ENCODE measurements at places on chromosomes 16 and 17. TPM values are rescaled to one million over a fixed set of nuclear protein-coding genes. Genes with fewer than 3 reads are reported as not detected.

GRCh38 chr17:67359960-67360791, 6.2 kb downstream of the PSMD12 start:
- peak; percentile 31 for DNase-seq

DNA sequence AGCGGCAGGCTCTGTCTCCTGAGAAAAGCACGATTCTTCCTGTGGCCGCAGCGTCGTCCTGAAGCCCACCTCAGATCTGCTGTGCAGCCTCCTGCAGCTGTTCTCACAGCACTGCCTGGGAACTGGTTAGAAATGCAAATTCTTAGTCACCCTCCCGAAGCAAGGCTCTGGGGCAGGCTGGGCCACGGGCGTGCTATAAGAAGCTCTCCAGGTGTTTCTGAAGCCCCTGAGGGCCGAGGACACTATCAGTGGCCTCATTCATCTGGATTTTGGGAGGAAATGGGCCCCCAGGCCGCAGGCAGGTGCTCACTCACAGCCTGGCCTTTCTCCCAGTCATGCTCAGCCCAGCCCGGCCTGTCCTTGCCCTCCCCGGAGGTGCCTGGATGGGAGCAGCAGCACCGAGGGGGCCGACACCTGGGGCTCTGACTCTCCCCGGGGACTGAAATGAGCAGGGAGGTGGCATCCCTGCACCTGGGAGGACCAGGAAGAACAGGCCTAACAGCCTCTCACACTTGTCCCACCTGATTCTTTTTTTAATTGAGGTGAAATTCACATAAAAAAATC, 10.4 kb upstream of the NLRC3 start:
- DNase-seq, result no peak

GRCh38 chr16:7689234-7689633, 356.6 kb downstream of the RBFOX1 start:
- DNase-seq, result no peak

DNA sequence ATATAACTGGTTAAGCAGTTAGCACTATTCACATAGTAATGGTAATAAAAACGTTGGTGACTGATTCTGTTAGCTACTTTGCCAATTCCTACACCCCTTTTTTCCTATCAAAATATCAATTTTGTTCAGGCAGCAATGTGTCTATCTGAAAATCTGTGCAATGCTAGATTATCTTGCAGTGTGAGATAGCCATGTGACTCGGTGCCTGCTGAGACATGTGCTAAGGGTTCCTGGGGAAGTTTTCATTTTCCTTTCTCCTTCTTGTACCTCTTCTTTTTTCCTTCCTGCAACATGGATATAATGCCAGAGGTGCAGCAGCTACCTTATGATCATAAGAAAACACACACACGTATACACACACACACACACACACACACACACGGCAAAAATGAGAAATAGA, 100.5 kb upstream of the SHISA6 start:
- DNase-seq, result no peak

DNA sequence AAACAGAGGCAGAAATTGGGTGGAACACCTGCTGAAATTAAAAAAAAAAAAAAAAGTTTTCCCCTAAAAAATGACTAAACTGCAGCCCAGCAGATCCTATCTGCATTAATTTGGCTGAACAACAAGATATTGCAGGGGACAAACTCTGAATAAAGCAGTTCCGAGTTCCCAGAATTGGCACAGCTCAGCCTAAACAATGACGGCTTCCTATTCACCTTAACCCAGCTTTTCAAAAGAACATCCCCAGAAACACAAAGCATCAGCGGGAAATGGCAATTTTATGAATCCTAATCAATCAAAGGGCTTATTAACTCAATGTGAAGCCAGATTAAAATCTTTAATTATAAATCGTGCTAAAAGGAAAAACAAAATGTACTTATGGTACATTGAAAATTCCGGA, 497.8 kb upstream of the ZFHX3 start:
- DNase-seq, result no peak

GRCh38 chr17:33929181-33929724, 325.8 kb upstream of the CCL2 start:
- DNase-seq, result no peak

DNA sequence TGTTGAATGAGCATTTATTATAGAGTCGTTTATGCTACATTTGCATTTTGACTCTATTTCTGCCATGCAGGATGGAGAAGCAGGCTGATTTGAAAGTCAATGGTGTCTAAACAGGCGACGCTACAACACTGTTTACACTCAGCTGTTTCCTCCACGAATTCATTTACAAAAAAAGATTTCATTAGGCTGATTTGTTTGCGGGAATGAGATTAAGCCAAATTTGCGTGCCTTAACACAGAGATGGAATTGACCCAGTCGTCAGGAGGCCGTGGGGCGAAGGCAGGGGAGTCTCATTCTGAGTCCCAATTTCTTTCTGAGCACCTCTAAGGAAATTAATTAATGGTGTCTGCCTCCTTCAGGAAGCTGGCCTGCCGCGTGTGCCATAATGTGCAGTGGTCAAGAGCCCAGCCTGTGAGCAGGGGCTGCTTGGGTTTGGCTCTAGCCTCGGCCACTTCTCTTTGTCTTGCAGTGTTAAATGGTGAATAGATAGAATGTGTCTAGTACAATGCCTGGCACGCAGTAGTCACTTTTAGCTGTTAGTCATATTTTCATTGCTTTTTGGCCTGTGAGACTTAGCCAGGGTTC, 88.6 kb upstream of the NKD1 start:
- DNase-seq, result no peak

DNA sequence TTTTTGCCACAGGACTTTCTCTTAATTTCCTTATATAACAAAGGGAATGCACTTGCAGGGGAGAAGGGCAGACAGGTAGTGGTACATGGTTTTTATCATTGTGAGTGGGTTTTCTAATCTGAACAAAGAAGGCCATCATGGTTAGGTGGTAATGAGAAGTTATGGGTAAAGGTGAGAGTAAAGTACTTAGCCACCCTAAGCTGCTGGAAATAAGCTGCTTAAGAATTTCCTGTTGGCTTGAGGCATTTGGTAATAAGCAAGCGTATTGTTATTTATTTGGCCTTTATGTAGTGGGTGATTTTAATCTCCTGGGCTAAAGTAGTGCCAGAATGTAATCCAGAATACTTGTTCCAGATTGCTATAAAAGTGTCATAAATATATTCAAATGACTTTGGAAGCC, 27.1 kb downstream of the TAC4 start:
- no peak for DNase-seq

The KRT13 gene
- total RNA-seq, result not detected

The LUC7L3 gene
- 26.3 TPM for total RNA-seq

Measured in G401 (cell line).